ENCODE measurements at places on chromosomes 6 and 20.

- DNase-seq = no peak
These were observed 5.8 kb downstream of the KIAA0319 start for GRCh38 chr6:24640166-24640565.

DNA sequence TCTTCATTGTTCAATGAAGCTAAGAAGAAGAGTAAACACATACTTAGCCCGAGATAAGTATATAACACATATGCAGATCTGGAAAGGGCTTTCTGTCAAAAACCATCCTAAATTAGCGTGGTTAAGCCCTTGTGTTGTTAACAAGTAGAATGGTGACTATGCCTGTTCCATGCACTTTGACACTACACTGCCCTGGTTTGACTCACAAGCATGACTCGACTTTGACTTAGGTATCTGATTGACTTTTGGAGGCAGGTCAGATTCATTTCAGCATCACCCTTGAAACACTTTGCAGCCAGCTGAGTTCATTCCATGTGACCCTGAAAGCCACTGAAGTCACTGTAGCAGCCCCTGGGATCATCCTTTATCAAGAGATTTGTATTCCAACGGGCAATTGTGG, 239.8 kb downstream of the TBX18 start:
- DNase-seq = no peak

DNA sequence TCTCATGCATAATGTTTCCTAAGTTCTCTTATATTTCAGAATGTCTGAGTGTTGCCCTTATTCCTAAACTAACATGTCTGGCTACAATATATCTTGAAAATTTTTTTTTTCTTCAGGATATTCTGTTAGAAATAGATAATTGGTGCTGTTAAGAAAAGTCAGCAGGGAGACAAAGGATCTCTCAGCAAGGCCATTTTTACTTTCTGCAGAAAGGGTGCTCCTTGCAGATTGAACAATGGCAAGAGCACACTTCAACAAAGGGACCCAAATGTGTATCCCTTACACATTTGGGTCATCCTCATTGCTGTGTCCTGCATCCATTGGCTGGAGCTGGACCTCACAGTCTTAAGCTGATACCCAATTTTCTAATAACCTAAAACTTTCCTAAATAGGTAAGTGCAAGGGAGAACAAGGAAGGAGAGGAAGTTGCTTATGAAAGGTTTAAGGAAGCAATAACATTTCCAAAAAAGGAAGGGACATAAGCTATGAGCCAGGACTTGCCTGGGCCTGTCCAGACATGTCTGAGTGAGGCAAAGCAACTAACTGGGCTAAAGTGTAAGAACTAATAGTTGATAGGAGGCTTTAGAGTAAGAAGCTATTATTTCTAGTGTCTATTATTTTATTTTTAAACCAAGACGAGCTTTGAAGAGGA, 429.6 kb downstream of the BCKDHB start:
- DNase-seq = no peak

GRCh38 chr6:160131636-160132296, 10.2 kb downstream of the SLC22A1 start:
- no peak for DNase-seq

- DNase-seq = no peak
These were observed 206.8 kb upstream of the QKI start for GRCh38 chr6:163207431-163208383.

- DNase-seq = no peak
These were observed 222.6 kb upstream of the MARCKS start for GRCh38 chr6:113634352-113635163.

DNA sequence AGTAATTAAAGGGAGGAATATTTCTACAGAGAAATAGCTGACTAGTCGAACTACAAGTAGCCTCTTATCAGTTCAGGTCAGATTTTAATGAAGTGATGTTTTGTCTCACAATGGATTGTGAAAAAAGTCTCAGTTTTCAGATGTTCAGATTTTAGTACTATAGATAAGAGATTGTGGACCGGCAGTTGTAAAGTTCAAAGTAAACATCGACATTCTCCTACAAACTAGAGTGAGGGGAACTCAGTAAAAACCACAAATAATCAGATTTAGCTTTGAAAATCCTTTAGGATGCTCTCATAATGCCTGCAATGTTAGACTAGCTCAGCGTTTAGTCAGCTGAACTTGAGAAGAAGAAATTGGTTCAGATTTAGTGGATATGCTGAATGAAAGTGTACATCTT, 39.9 kb downstream of the RCAN2 start:
- DNase-seq = no peak

GRCh38 chr6:155418017-155418761, 37.5 kb downstream of the NOX3 start:
- no peak for DNase-seq

- DNase-seq = no peak
These were observed 23.2 kb upstream of the ELOVL2 start for GRCh38 chr6:11067348-11067747.

DNA sequence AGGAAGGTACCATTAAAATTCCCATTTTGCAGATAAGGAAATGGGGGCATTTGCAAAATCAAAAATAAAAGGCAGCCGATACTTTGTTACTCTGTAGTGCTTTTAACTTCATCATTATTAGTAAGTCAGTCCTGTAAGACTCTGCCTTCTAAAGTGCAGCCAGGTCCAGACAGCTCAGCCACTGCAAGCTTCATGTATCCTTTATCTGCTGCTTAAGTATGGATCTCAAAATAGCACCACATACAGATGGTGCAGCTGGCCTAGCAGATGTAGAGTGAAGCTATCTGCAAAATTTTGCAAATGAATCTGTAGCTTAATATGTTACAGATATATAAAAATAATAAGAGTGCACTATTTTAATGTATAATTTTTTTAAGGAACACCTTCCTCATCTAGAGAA, 53.4 kb downstream of the NUS1 start:
- no peak for DNase-seq

GRCh38 chr6:38064431-38064830, 244.9 kb downstream of the ZFAND3 start:
- DNase-seq = no peak

GRCh38 chr6:116003668-116004067, 57.0 kb downstream of the FRK start:
- DNase-seq = no peak

DNA sequence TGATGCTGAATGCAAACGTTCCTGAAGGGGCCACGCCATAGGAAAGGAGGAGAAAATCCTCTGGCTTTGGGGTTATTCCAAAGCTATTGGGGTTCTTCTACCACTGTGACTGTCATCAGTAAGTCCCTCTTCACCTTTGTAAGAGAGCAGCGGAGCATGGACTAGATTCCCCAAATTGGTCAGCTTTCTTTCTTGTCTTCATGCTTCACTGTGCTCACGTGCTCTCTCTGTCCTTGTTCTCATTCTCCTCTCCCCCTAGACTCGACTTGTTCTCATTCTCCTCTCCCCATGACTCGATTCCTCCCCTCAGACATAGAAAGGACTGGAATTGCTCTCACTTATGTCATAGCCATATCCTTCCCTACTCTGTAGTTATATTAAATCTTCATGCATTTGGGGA, 54.8 kb upstream of the ADGRG6 start:
- DNase-seq = no peak

DNA sequence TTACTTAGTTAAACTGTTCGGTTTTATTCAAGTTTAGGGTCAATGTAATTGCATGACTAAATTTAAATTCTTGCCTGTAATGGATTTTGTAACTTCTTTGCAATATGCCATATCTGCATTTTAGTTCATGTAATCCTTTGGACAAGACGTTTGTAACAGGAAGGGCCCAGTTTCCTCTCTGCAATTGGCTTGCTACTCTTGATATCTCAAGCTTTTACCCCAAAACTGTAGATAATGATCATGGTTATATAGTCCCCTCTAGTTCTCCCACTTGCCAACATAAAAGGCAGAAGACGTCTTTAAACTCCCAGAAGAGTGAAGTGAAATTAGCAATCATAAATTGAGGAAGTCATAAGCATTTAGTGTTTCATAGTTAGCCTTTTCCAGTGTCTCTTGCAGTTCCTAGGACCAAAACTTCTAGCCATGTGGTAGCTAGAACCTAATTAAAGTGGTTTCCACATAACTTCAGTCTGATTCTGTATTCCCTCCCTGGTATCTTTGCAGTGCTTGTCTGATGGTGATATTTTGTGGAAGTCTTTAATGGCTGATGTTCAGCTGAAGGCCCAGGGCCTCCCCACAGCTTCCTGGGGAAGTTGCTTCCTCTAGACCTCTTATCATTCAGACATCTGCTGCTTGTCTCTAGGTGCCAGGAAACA, 117.8 kb upstream of the SUPT3H start:
- DNase-seq = no peak

- no peak for DNase-seq
These were observed 37.6 kb downstream of the PDSS2 start for GRCh38 chr6:107421696-107422256.

DNA sequence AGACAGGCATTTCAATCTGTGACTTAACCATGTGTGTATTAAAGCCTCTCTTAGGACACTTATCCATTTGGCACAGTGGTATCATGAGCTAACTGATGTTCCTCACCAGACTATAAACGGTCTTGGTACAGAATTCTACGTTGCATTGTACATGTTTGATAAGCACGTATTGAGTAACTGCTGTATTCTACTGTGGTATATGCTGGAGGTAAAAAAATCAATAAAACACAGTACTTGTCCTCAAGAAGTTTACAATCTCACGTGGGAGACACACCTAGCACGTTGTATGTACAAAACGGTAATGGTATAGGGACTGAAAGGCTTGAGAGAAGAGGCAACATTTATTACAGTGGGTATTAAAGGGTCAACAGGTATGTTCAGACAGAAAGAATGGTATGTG, 33.2 kb upstream of the FAM83C start:
- DNase-seq = no peak

Data from neuronal stem cell (in vitro differentiated cells).